BJ (cell line): ENCODE measurements at places on chromosomes 11 and 22. TPM values are rescaled to one million over a fixed set of nuclear protein-coding genes. Genes with fewer than 3 reads are reported as not detected.

- DNase-seq: no peak
Observed at GRCh38 chr11:97279341-97279740, 889.5 kb downstream of the JRKL start.

- DNase-seq: no peak
Observed at GRCh38 chr11:377174-377865, 8.0 kb downstream of the B4GALNT4 start.

DNA sequence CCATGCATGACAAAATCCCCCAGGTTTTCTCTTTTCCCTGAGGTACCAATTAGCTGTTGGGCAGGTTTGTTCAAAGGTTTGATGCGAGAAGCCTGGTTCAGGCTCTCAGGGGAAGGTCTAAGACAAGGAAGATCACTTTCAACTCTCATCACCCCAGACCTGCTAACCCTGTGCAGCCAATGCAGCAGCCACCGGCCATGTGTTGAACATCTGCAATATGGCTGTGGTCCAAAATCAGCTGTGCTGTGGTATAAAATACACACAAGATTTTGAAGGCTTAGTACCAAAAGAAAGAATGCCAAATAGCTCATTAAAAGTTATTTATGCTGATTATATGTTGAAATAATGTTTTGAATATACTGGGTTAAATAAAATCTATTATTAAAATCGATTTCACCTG is 58.5 kb downstream of the SMCO4 start:
- DNase-seq: no peak

DNA sequence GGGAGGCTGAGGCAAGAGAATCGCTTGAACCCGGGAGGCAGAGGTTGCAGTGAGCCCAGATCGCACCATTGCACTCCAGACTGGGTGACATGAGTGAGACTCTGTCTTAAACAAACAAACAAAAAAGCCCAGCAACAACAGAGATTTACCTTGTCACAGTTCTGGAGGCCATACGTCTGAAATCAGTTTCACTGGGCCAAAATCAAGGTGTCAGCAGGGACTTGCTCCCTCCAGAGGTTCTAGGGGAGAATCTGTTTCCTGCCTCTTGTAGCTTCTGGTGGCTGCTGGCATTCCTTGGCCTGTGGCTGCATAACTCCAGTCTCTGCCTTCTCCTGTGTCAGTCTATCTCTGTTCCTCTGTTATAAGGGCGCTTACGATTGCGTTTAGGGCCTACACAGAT is 1.5 kb downstream of the DDX10 start:
- DNase-seq: no peak

DNA sequence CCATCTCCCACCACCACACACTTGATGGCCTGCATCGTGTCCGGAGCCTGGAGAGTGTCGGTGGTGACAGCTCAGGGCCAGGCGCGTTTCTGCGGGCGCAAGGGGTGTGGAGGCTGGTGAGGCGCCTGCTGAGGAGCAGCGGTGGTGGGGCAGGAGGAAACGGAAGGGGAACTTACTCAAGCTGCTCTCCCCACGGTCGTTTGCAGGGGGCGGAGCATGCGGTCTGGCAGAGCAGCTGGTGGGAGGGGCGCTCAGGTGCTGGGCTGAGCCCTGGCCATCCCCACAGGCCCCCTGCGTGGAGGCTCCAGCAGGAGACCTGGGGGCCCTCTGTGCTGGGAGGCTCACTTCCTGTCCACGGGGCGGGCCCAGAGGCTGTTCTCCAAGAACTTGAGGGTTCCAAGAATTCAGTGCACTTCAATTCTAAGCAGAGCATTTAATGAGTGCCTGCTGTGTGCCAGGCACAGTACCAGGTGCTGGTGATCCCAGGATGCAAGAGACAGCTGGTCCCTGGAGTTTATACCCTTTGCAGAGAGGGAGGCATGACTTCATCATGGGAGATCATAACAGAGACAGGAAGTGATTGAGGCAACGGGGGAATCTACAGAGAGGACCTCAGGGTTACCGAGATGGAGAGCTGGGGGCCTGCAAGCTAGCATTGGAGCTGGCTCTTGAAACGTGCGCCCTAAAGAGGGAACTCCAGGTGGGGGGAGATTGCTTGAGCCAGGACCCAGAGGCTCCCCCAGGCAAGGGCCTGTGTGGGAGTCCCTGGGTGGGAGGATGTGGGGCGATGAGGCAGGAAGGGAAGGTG is at the start of gene RAC2:
Gene RAC2, minus strand, starts transcription at position 156 of the 808 bp plus-strand sequence. Its CDS starts 121 bp downstream, at position 35.
- no peak for DNase-seq

GRCh38 chr11:117443266-117444186 is 115.9 kb downstream of the CEP164 start:
- no peak for DNase-seq

PARVG gene
- polyA plus RNA-seq: not detected in 2 replicates

CASTOR1 gene
- 7.7 and 16.4 TPM in 2 replicates for polyA plus RNA-seq

DNA sequence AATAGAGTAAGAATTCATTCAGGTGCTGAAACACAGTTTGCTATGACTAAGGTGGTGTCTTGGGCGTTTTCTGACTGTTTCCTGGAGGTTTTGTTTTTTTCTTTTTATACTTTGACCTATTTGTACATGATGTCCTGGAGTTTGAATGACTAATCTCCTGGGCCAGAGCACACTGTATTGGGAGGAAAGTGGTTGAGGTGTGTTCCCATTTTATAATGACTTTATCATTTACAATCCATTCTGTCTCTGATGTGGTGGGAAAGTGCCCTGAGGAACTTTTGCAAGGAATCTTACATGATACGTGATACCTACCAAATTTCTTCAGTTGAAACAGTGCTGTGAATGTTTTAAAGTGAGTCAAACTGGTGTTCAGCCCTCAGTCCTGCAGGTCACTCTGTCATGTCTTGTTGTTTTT is 80.8 kb downstream of the TNRC6B start:
- no peak for DNase-seq

DNA sequence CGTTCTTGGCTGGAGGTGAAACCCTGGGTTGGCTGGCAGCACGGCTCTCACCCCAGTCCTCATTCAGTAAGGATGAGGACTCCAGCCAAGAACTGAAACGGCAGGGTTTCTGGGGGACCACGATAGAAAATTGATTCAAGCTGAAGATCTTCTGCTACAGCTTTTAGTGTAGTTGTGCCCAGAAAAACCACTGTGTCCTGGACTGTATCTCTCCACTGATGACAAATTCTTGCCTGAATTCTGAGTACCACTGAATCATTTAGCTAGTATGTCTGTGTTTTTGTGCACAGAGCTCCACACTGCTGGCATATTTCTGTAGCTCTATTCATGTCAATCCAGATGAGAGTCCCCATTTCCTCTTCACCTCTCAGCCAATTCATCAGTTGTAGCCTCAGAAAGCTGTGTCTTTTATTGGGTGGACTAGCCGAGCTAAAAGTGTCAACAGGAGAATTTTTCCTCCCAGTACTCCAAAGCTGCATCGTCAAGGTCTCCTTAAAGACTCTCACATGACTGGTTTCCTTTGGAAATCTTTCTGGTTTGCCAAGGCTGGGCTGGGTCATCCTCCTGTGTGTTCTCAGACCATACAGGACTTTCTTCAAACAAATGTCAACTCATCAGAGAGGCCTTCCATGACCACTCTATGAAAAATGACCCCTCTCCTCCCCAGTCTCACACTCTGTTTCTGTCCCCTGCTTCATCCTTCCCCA is 144.6 kb downstream of the LDLRAD3 start:
- DNase-seq: peak; percentile 13

TRIM6 gene
- 3.8 and 4.5 TPM in 2 replicates for polyA plus RNA-seq

GRCh38 chr11:131858505-131858904 is 488.1 kb downstream of the NTM start:
- DNase-seq: no peak

PRRG4 gene
- not detected in 2 replicates for polyA plus RNA-seq

- DNase-seq: no peak
Observed at GRCh38 chr11:34364102-34364501, 6.3 kb upstream of the ABTB2 start.

DNA sequence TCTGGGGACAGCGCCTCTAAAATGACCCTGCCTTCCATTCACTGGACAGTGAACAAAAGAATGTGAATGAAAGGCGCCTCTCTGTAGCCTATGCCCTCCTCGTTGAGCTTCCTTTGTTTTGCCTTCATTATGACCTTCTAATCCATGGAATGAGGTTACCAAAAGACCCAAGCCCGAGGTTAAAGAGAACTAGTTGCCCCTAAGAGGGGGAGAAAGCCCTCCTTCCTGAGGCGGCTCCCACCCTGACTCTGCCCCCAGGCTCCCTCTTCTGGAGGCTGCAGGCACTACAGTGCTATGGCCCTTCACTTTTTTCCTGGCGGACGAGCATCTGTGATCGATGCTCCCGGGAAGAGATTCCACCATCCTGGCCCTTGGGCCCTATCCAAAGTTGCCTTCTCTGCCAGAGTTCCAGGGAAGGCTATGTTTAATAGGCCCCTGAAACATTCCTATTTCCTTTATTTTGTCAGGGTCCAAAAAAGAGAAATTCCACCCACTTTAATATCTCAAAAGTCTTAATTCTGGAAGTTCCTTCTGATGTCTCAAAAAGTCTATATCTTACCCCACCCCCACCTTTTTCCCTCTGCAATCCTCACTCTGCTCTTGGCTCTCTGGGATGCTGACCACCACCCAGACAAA is 147.3 kb downstream of the FEZ1 start:
- no peak for DNase-seq

DNA sequence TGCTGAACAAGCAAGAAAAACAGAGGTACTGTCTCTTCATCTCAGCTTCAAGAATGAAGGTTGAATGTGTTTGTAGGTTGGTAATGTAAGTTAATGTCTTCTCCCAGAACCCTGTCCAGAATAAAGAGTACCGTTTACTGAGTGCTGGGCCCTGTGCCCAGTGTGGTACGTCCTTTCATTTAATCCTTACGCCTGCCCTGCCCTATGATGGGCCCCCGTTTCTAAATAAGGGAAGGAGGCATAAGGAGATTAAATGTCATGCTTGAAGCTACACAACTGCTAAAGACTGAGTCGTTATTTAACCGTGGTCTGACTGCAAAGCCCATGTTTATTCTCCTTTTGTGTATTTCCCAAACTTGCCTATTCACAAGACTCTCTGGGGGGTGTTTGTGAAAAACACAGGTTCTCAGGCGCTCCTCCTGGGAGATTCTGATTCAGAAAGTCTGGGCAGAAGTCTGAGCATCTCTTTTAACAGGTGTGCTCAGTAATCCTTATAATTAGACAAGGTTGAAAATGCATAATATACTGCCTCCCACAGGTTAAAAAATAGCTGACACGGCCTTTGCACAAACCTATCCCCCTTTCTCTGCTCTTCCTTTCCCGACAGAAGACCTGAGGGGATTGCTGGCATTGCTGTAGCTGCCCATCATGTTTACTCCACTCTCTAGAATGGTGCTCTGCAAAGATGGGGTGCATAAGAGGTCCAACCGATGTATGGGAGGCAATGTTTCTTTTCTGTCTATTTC is 56.3 kb upstream of the ZBTB44 start:
- DNase-seq: no peak

AQP11 gene
- polyA plus RNA-seq: 1.2 and 1.3 TPM in 2 replicates

DNA sequence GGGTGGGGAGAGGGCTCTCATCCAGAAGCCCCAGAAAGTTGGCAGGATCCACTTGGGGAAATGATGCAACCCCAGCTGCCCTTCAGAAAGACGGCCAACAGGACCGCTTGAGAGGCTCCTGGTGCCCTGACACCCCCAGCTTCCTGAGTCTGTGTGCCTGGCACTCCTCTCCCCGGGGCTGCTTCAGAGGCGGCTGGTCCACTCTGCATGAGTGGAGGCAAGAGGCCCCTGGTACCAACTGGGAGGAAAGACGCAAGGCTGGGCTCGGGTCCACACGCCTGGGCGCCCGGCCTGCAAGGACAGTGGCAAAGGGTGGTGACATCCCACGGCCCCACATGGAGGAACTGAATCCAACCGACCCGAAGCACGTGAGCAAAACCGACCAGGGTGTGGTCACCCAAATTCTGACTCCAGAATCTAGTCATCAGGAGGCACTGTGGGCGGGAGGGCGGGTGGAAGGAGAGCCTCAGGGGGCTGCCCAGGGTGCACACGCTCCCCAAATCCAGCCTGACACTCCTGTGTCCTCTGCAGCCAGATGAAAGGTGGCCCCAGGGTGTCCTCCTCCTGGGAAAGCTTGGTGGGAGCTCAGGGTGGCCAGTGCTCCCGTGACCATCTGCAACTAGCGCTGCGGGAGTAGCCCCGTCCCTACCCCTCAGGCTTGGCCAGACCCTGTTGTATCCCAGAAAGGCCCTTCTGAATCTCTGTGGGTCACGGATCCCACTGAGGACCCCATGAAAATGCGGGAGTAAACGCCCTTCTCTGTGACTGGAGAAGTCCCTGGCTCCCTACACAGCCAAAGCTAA is 3.7 kb downstream of the RNH1 start:
- DNase-seq: no peak

APOL5 gene
- polyA plus RNA-seq: not detected in 2 replicates

GRCh38 chr11:123405123-123405592 is 24.9 kb upstream of the GRAMD1B start:
- no peak for DNase-seq

RNF26 gene
- 38.4 and 65.1 TPM in 2 replicates for polyA plus RNA-seq

GRCh38 chr11:126140201-126140925 is 71.1 kb downstream of the RPUSD4 start:
- no peak for DNase-seq

PPFIBP2 gene
- polyA plus RNA-seq: 20.6 and 29.9 TPM in 2 replicates

NXPE2 gene
- polyA plus RNA-seq: 0.04 and 0.06 TPM in 2 replicates
